ENCODE measurements at places on chromosomes 16 and 17.

GRCh38 chr17:80264205-80265075 lies 3.8 kb downstream of the RNF213 start:
- DNase-seq, result no peak

DNA sequence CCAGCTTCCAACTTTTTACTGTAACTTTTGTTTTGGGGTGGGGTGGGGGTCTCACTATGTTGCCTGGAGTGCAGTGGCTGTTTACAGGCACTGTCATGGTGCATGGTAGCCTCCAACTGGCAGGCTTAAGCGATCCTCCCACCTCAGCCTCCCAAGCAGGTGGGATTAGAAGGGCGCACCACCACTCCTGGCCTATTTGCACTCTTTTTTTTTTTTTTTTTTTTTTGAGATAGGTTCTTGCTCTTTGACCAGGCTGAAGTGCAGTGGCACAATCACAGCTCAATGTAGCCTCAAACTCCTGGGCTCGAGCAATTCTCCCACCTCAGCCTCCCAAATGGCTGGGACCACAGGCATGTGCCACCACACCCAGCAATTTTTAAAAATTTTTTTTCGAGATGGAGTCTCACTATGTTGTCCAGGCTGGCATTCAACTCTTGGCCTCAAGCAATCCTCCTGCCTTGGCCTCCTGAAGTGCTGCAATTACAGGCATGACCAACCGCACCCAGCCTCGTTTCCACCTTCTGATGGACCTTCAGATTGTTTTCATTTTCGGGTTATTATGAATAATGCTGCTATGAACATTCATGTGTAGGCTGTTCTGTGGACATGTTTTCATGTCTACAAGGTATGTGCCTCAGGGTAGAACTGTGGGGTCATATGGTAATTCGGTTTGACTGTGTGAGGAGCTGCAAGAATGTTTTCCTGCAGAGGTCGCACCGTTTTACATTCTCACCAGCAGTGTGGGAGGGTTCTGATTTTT lies 10.9 kb downstream of the TRAP1 start:
- no peak for DNase-seq

GRCh38 chr17:57892820-57893595 lies 43.2 kb upstream of the MRPS23 start:
- DNase-seq, result peak; percentile 90

DNA sequence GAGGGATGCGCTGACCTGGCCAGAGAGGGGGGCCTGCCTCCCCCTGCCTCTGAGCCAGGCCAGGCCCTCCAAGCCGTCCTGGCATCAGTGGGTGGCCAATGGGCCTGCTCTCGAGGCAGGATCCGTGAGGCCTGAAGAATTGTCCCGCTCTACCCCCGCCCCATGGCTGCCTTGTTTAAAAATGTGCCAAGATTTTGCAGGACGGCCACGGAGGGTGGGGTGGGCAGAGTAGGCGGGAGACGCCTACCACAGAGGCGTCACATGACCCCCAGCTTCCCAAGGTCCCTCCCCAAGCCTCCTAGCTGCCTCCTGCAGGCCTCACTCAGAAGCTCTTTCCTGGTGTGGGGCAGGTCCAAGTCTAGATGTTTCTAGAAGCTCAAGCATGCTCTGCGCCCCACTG lies 69.5 kb downstream of the ENGASE start:
- DNase-seq, result no peak

GRCh38 chr16:26087091-26087490 lies 395.3 kb downstream of the HS3ST4 start:
- DNase-seq, result no peak

DNA sequence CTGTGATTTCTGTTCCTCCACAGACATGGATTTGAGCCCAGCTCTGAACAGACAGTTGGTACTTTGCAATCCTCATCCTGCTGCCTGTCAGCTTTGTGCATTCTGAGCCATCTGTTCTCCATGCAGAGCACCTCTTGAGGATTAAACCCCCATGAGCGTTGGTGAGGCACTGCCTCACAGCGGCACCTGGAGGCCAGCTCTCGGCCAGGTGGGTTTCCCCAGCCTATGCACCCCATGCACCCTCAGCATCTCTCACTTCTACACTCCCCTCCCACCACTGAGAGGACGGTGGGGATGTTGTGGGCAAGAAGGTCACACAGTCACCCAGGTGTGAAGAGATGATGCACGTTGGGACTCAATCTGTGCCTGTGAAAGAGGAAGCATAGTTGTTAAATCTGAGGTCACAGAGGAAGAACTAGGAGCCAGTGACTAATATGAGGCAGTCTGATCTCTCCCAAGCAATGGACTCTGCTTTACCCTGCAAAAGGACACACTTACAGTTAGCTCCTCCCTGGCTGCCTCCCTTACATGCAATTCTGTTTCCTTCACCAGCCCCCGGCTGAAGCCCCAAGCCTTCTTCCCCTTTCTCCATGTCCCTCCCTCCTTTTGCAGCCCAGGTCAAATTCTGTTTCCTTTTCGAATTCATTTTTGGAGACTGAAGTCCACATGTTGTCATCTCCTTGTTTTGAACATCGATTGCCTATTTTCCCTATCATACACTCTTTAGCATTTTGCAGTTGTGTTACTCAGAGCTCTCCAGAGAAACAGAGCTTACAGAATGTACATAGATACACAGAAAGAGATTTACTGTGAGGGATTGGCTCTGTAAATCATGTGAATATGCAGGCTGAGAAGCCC lies 58.5 kb downstream of the HS3ST3B1 start:
- no peak for DNase-seq

DNA sequence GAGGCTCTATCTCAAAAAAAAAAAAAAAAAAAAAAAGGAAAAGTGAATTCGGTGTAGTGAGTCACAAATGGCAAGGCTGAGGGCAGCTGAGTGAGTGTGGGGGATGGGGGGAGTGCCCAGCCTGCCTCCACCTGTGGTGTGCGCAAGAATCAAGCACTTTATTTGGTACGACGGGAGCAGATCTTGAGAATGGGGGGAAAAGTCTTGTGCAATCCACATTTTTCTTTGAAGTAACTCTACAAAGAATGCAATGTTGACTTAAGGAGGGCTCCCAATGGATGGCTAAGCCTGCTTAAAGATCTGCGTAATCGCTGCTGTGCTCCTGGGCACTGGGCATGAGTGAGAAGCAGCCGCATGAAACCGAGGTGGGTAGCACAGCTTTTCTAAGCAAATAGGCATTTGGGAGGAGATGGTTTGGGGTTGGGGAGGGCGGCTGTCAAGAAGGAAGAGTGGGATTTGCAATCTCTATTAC lies 28.2 kb downstream of the ATP2C2 start:
- DNase-seq, result no peak

DNA sequence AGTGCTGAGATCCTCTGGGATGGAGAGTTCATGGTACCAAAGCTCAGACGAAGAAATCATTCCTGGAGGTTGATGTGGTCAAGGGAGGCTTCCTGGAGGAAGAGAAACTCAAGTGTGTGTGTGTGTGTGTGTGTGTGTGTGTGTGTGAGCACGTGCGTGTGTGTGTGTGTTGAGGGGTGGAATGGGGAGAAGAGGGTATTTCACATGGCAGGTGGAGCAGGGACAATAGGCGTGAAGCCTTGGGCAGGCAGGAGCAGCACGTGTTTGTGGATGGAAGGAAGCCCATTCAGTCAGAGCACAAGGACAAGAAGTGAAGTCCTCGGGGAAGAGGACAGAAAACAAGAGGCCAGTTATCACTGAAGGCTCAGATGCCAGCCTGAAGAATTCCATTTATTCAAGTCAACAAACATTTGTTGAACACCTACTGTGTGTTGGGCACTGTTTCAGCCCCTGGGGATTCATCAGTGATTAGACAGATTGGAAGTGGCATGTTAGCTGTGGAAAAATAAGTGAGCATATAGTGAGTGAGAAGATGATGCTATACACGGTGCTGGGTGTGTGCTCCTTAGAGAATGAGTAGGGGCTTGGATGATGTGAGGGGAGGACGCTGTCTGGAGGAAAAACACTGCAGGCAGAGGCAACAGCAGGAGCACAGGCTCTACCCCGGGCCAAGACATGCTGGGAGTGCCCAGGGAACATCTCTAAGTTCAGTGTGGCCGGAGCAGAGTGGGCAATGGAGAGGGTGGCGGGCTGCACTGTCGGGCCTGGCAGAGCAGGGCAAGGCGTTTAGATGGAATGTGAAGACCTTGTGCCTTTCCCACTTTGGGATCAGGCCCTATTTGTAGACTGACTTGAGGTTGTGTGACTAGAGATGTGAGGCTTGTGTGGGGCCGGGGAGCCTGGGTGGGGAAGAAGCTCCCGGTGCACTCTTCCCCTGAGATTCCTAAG lies 267.1 kb downstream of the CBLN1 start:
- no peak for DNase-seq

DNA sequence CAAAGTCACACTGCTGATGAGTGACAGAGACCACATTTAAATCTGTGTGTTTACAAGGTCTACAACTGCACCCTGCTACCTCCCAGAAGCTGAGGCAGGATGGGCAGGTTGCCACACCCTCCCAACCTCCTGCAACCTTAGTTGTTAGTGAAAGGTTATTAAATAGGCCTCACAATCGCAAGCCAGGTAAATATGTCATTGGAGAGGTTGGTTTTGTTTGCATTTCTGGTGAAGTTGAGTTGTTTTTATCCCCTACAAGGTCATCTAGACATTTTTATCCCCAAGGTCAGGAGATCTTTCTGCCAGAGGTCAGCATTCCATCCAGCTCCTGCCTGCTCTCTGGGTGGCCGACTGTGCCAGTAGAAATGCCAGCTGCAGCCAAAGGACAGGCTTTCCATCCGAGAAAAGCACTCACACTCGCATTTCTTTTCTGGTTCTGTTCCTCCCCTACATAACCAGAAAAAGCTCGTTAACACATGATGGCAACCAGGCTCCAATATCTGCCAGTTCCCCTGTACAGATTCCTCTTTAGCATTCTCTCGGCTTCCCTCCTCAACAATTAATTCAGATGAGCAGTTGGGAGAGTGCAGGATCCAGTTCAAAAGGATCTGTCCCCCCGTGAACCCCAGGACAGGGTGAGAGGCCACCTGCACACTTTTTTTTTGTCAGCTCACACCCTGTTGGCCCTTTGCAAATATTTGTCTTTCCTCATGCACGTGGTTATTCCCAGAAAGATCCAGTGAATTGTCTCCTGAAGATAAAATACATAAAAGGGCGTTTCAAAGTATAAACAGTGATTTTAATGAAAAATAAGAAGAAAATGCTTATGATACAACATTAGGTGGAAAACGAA lies 562.8 kb downstream of the MAF start:
- DNase-seq, result peak; percentile 21

GRCh38 chr17:72125226-72125651 lies 4.4 kb downstream of the SOX9 start:
- no peak for DNase-seq

DNA sequence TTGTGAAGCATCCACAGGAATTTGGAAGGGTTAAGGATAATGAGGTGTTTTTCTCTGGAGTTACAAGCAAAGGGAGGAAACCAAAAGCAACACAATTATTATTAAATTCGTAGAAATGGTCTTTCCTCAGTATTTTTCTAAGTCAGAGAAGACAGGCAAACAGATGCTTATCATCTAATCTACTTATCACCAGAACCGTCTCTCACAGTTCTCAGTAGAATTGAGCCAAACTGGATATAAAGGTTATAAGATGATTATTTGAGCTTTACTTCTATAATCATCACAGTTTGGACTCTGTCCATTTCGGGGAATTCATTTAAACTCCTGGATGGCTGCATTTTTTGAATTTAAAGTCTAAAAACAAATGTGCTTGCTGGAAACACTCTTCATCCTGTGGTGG lies 245.0 kb downstream of the KCNJ2 start:
- DNase-seq, result no peak
